ENCODE measurements at places on chromosomes 13 and 19.
A peak's percentile ranks its signal among the peaks of the same experiment; 100 is the strongest.

DNA sequence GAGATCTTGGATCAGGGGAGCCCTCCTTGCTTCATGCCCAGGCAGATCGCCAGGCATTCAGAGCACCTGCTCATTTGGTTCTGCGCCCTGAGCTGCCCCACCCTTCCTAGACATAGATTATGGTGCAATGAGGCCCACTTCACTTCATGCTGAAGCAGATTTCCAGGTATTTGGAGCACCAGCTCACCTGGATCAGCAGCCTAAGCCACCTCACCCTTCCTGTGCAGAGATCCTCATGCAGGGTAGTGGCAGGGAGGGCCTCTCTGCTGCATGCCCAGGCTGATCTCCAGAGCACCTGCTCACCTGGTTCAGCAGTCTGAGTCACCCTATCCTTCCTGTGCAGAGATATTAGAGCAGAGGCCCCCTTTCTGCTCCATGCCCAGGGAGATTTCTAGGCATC is 1966.1 kb downstream of the PCDH9 start:
- DNase-seq = no peak

- DNase-seq = peak; percentile 60
Measured at GRCh38 chr19:54439174-54439851, 9.7 kb upstream of the LENG8 start.

- DNase-seq = no peak
Measured at GRCh38 chr13:100214886-100215285, 126.0 kb downstream of the PCCA start.

- no peak for DNase-seq
Measured at GRCh38 chr19:40159744-40160143, 31.5 kb upstream of the MAP3K10 start.

DNA sequence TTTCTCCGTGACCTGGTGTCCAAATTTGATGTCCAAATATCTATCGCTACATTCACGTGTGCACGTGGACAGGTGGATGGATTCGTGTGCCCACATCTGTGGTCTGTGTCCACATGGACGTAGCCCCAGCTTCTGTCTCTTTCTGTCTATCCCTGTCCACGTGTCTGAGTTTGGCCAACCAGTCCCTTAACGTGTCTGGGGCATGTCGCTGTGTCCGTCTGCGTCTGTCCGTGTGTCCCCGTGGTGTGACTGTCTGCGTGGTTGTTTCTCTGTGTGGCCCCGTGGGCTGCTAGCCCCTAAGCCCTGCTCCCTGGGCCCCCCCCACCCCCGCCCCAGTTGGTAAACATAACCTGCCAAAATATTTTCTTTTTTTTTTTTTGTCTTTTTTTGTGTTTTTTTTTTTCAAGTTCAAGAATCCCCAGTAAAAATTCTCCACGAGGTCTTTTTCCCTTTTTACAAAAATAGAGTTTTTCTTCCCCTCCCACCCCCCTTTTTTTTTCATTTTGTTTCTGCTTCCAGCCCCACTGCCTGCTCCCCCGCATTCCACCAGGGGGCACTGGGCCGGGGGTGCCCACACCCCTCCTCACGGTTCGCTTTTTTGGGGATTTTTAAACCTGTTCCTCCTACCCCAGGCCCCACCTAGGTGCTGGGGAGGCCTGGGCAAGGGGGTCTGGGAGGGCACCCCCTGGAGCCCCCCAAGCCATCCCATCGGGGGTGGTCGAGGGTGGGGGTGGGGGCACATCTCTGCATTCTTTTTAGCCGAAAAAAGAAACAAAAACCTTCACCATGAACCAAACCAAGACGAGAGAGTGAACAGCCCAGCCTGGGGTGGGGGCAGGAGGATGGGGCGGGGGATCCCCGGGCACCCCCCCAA is 18.3 kb downstream of the PRKCSH start:
- DNase-seq = no peak

GRCh38 chr19:19642506-19643157 is 825 bp downstream of the GMIP start:
- no peak for DNase-seq

GRCh38 chr19:15291548-15292021 is 40.8 kb downstream of the BRD4 start:
- DNase-seq = no peak

- no peak for DNase-seq
Measured at GRCh38 chr13:98216711-98217285, 39.7 kb upstream of the RNF113B start.

GRCh38 chr19:4012975-4013634 is 5.6 kb downstream of the PIAS4 start:
- DNase-seq = no peak

DNA sequence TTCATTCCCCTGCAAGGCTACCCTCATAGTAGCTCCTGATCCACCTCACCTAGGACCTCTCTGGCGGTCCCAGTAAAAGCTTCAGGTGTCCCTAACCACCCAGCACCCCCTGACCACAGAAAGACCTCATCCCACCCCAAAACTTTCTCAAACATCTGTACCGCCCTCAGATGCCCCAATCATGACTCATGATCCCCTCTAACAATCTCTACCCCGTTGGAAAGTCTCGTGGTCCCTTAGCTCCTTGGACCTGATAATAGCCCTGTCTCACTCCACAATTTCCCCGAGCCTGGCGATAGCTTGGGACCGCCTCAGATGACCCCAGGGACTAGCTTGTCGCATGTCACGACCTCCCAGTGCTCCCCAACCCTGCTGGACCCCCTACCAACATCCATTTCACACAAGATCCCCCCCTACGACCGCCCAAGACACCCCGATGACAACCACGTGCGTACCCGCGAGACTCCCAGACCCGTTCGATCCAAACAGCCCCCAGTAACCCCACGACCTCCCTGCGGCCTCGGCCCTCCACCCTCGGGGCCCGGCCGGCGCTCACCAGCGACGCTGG is 450 bp downstream of the NDUFA11 start:
- no peak for DNase-seq

All from breast epithelium (tissue), 4 donors.